ENCODE measurements at places on chromosomes 3 and 15. TPM values are rescaled to one million over a fixed set of nuclear protein-coding genes. Genes with fewer than 3 reads are reported as not detected.

NR2E3 gene
- 0.09 TPM for total RNA-seq

NMB gene
- 23.0 TPM for total RNA-seq

MST1R gene
- 5.3 TPM for total RNA-seq

CHDH gene
- 1.6 TPM for total RNA-seq

PLA1A gene
- 0.37 TPM for total RNA-seq

C3orf20 gene
- total RNA-seq: 0.02 TPM

GNL3 gene
- total RNA-seq: 134 TPM

MASP1 gene
- total RNA-seq: 0.02 TPM

TMEM158 gene
- 9.7 TPM for total RNA-seq

COL7A1 gene
- total RNA-seq: 170 TPM

BTLA gene
- total RNA-seq: 0.14 TPM

GYG1 gene
- total RNA-seq: 30.0 TPM

CHRNA5 gene
- 30.7 TPM for total RNA-seq

RARRES1 gene
- total RNA-seq: 9.2 TPM

XCR1 gene
- not detected for total RNA-seq

TLR9 gene
- not detected for total RNA-seq

KNSTRN gene
- total RNA-seq: 47.6 TPM

TMCO5A gene
- not detected for total RNA-seq

SCN11A gene
- not detected for total RNA-seq

WDR82 gene
- total RNA-seq: 56.9 TPM

FETUB gene
- 0.23 TPM for total RNA-seq

ZPLD1 gene
- not detected for total RNA-seq

TAGLN3 gene
- total RNA-seq: not detected

SPG21 gene
- 121 TPM for total RNA-seq

AGBL1 gene
- total RNA-seq: not detected

FOXL2NB gene
- total RNA-seq: 0.56 TPM

PARP14 gene
- total RNA-seq: 10.1 TPM

CACNA1D gene
- total RNA-seq: 1.0 TPM

GOLGA6D gene
- not detected for total RNA-seq

HTR3E gene
- not detected for total RNA-seq

SKOR1 gene
- not detected for total RNA-seq

MOBP gene
- total RNA-seq: 0.03 TPM

LEKR1 gene
- total RNA-seq: 0.49 TPM

SNURF gene
- total RNA-seq: 4.2 TPM

SEMA3G gene
- 0.11 TPM for total RNA-seq

CFAP161 gene
- not detected for total RNA-seq

GOLGA8M gene
- not detected for total RNA-seq

ZCWPW2 gene
- not detected for total RNA-seq

MUC20 gene
- total RNA-seq: 0.74 TPM

PIK3CB gene
- 18.9 TPM for total RNA-seq

THAP10 gene
- total RNA-seq: 5.0 TPM

ESYT3 gene
- total RNA-seq: 0.79 TPM

PARL gene
- total RNA-seq: 67.7 TPM

PLSCR4 gene
- 7.3 TPM for total RNA-seq

RCCD1 gene
- 36.3 TPM for total RNA-seq

Measured in A549 treated with dexamethasone at 1 μM for 4 hours (cell line).